ENCODE measurements at places on chromosomes 12 and 14.

GRCh38 chr12:23722655-23723054 is 226.8 kb downstream of the SOX5 start:
- no peak for DNase-seq

GRCh38 chr12:26740348-26740747 is 92.6 kb downstream of the ITPR2 start:
- DNase-seq = no peak

GRCh38 chr12:118050972-118051910 is 9.7 kb downstream of the WSB2 start:
- no peak for DNase-seq

- no peak for DNase-seq
Observed at GRCh38 chr12:126069549-126070165, 1004.4 kb downstream of the AACS start.

DNA sequence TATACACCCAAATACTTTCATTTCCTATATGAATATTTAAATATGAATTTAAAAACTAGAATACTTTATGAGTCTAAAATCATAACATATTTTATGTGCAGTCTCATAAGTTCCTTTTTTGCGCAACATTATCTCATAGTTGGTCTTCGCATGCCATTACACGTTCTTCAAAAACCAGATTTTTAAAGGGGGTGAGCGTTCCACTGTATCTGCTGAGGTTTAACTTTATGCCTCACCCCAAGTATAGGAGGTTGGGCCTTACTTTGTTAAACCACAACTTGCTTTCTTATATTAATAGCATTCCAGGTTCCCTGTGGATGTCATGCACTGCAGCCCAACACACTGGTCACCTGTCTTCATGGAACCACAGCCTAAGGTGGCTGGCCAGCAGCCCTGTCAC is 118.6 kb downstream of the APAF1 start:
- no peak for DNase-seq

GRCh38 chr12:62164036-62164435 is 96.2 kb upstream of the USP15 start:
- DNase-seq = no peak

DNA sequence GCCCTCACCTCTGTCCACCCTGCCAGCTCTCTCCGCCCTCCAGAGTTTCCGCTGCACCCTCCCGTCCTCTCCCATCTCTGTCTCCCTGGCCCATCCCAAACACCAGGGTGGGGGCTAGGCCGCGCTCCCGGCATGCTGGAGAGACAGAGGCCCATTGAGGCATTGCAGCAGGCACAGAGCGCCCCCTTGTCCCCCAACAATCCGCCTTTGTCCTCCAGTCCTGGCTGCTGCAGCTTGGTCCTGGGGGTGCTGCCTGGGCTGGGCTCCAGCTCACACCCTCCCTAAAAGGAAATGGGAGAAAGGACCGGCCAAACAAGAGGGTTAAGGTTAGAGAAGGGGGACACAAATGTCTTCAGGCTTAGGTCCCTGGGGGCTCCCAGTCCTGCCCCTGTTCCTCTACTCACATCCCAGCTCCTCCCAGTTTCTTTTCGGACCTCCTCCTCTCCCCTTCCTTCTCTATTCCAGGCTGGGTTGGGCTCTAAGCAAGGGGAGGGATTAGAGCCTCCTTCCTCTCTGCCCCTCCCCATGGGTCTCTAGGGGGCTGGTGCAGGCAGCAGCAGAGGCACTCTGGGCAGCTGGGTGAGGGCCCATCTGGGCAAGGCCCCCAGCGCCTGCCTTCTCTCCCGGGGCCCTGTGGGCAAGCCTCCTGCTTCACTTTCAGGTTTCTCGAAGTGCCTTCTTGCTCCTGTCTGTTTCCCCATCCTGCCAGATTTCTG is at the start of gene CMTM5:
Gene CMTM5 (plus strand): TSS at position 565 of the 716 bp plus-strand sequence. CDS start 206 bp downstream, outside the sequence.
- no peak for DNase-seq

- no peak for DNase-seq
Observed at GRCh38 chr14:71212683-71213107, 305.4 kb downstream of the PCNX1 start.

DNA sequence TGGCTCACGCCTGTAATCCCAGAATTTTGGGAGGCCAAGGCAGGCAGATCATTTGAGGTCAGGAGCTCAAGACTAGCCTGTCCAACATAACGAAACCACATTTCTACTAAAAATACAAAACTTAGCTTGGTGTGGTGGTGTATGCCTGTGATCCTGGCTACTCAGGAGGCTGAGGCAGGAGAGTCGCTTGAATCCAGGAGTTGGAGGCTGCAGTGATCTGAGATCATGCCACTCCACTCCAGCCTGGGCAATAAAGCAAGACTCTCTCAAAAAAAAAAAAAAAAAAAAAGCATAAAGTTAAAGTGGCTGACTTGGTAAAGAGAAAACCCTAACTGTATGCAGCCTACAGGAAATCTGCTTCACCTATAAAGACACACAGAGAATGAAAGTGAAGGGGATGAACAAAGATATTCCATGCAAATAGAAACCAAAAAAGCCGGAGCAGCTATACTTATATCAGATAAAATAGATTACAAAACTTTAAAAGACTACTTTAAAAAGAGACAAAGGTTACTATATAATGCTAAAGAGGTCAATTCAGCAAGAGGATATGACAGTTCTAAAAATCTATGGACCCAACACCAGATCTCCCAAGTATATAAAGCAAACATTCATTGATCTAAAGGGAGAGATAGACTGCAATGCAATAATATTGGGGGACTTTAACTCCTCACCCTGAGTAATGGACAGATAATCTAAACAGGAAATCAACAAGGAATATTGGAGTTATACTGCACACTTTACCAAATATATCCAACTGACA is 4.1 kb downstream of the CLEC2B start:
- no peak for DNase-seq
